ENCODE measurements at places on chromosomes 7 and 10.

DNA sequence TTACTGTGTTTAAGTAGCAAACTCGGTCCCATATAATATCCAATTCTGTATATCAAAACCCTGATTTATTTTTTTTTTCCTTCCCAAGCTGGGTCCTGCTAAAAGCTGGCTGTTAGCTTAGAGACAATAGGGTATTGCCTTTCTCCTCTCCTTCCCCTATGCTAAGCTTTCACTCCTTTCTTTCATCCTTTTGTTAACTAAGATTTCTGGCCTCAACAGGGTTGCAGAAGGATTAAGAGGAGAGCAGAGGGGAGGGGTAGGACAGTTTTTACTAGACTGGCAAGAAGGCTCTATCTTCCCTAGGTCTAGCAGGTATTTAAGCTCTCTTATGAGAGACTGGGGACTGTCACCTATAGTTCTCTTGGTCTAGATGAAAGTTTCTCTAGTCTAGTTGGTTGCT is 229.2 kb downstream of the KCND2 start:
- DNase-seq = no peak

- no peak for DNase-seq
Observed at GRCh38 chr7:157483515-157483914, 146.7 kb downstream of the DNAJB6 start.

DNA sequence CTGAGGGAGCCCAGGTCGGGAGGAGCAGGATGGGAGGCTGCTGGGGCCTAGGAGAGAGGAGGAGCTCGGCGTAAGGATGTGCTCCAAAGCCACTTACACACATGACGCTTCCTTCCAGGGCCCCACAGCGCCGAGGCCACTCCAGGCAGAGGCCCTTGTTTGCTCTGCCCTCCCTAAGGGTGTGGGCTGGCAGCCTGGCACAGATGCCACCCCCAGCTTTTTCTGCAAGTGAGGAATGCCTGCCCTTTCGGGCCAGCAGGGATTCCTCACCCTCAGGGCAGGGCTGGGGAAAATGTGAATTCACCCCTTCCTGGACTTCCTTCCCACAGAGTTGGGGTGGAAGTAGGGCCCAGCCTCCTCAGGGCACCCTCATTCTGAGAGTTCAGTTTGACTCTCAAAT is 5.6 kb upstream of the AQP1 start:
- DNase-seq = no peak

GRCh38 chr7:105691082-105691679 is 109.9 kb upstream of the EFCAB10 start:
- DNase-seq = peak; percentile 48

DNA sequence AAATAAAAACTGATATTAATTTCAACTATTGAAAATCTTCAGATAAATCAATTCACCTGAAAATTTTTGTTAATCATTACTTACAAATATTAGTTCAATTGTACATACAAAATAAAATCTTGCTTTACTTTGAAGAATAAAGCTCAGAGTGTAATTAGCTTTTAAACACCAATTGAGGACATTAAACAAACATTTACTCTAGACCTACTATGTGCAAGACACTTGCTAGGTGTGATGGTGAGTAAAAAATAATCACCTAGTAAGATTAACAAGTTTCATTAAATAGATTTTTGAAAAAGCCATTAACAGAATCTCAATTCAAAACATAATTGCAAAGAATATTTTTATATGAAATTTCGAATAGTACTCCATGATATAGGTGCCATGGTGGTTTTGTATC is 3.9 kb upstream of the MLLT10 start:
- DNase-seq = no peak

DNA sequence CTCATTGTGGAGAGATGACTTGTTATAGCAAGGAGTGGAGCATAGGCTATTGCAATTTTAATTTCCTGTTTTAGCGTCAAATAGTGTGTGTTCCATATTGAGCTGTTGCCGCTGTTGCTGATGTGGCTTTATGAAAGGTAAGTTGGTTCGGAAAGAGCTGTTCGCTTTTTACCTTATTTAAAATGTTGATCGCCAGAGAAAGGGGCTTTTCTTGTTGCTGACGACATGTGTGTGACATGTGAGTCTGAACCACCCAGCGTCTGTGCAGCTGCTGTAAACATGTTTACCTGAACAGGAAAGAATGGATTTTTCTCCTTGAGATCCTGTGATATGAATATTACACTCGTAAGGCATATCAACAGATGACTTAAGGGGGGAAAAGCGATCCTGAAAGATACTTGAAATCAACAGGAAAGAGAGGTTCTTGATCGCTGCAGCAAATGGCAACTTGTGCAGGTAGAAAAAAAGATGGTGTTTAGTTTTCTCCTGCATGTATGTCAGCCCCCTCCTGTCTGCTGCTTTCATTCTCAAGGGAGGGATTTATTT is 2.5 kb downstream of the ZEB1 start:
- no peak for DNase-seq

GRCh38 chr7:22083704-22084240 is 138.1 kb upstream of the CDCA7L start:
- no peak for DNase-seq

DNA sequence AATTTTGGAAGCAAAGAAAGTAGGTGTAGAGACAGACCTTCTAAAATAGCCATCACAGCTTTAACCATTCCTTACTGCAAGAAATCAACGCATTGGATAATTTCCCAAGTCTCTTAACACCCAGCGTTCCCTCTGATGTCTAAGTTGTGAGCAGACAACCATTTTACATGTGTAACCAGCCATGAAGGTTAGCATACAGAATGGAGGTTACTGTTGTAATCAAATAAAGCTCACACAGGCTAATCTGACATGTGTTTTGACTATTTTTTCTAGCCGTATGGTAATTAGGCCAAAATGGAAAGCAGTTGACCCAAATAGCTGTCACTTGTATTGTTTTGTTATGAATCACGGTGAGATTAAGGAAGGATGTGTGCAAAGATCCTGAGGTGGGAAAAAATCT is 336.4 kb downstream of the RNLS start:
- no peak for DNase-seq

DNA sequence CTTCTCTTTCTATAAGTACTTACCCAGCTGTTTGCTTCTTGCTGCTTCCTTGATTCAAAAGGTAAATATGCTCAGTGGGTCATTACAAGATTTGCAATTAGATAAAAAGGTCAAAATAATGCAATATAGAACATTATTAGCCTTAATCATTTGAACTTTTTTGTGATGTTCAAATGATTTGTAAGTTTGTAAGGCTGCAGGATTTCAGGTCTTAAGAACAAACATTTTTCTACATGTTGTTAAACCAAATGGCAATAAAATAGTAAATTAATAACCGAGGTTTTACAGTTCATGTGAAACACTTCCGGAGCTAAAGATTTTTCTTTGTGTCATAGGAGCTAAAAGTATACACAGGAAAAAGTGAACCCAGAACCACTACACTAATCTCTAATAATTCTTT is 16.2 kb upstream of the SCIN start:
- DNase-seq = no peak

- DNase-seq = no peak
Observed at GRCh38 chr10:98617906-98618520, 171.3 kb upstream of the HPS1 start.

- DNase-seq = no peak
Observed at GRCh38 chr10:63720676-63721075, 199.5 kb downstream of the REEP3 start.

DNA sequence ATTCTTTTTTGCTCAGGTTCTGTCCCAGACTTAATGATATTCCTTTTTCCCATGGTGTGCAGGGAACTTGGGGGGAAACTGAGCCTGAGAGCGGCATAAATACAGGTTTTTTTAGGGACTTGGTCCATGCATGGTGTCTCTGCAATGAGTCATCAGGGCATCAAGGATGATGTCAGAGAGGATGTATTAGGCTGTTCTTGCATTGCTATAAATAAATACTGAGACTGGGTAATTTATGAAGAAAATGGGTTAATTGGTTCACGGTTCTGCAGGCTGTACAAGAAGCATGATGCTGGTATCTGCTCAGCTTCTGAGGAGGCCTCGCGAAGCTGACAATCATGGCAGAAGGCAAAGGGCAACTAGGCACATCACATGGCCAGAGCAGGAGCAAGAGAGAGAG is 185.4 kb downstream of the RAB11FIP2 start:
- DNase-seq = no peak
